ENCODE measurements at places on chromosomes 5 and 9. TPM values are rescaled to one million over a fixed set of nuclear protein-coding genes. Genes with fewer than 3 reads are reported as not detected.

Gene ABHD17B
- total RNA-seq = 10.2 TPM

Gene RNF208
- 31.5 TPM for total RNA-seq

Gene FAM78A
- 47.3 TPM for total RNA-seq

Gene ANKDD1B
- total RNA-seq = 0.27 TPM

Gene SPATA31E1
- not detected for total RNA-seq

GRCh38 chr5:104569621-104570020 is 1007.0 kb upstream of the NUDT12 start:
- no peak for DNase-seq

DNA sequence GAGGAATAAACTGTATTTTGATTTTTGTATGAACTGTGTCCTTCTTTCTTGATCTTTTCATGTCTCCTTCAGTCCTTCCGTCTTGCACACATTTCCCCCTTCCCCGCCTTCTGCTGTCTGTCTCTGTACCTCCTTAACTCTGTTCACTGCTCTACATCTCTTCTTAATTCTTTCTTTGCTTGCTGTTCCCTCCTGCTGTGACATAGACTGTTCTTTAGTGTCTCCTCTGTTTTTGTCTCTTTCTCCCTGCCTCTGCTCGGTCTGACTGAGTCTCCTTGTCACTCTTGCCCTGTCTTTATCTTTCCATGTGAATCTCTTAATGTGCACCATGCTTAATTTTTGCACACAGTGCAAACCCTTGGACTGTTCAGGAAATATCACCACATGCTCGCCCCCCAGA is 113.0 kb downstream of the TRIM32 start:
- no peak for DNase-seq

- DNase-seq = no peak
Measured at GRCh38 chr5:143002459-143003327, 232.5 kb downstream of the ARHGAP26 start.

DNA sequence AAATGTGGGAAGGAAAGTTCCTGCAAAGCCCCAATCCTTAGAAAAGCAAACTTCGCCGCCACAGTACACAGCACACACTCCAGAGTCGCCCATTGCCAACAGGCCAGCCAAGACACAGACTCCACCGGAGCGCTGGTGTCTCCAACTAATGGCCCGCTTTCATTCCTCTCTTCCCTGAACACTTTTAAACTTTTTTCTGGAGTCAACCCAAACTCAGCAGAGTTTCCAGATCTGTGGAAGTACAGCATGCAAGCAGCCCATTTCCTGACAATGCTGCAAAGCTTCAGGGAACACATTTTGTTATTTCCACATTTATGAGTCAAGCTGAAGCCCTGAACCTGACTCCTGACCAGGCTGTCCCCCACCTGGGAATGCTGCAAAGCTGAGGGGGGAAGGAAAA is 351.9 kb downstream of the NFIB start:
- DNase-seq = no peak

- no peak for DNase-seq
Measured at GRCh38 chr5:106028314-106028713, 1642.4 kb downstream of the EFNA5 start.

DNA sequence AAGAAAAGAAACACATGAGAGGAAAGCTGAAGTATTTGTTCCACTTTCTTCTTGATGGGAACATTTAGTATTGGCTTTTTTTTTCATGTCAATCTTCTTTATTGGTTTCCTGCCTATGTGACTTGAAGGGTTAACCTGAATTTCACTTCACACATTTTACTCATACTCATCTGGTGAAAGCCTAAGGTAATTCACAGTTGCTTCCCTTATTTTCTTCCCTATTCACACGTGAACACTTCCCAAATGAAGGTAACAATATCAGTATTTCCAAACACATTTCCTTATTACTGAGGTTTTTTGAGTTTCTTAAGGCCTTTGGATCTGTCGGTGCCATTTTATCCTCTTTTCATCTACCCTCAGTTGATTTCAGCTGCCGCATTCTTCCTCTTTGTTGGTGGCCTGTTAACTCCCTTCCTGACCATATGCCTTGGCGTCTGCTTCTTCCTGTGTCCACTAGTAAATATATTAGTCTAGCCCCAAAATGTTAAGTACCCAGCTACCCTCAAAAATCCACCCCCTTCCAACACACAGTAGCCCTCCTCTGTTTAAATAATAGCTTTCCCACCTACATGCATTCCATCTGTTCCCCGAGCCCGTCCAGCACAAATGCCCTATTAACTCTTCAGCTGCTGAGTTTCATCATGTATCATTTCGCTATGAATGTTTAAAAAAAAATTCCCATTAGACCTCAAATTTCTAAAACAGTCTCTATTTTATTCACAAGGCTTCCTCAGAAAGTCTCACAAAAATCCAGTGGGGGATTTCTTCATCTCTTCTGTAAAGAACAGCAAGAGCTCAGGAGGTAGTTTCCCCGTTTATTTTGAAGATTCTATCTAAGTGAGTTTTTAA is 97.3 kb downstream of the USP20 start:
- DNase-seq = no peak

DNA sequence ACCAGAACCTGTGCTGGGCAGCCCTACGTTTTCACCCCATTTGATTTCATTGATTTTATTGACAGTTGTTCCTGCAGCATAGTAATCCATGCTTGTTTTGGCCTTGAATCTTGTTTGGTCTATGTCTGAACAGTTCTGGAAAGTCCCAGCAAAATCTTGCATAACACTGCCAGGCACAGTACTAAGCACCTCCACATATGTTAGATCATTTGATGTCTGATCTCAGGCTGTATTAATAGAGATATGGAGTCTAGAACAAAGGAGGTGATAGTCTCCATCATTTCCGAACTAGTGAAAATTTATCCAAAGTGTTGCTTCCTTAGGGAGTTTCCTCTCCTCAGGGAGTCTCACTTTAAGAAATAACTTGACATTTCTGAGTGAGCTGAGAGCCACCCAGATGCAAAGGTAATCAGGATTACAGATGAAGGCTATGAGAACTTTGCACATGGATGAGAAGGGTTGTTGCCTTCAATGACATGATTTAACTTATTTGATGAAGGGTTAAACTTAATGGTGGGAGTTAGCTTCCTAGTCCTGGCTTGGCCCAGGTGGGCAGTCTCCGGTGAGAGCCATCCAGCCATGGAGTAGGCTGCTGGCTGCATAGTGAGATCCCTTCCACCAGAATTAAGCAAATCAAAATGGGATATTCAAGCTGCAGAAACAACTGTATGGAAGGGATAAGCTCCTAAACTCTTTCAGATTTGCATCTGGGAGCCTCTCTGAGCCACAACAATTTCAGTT is 173.8 kb upstream of the MVB12B start:
- DNase-seq = no peak

DNA sequence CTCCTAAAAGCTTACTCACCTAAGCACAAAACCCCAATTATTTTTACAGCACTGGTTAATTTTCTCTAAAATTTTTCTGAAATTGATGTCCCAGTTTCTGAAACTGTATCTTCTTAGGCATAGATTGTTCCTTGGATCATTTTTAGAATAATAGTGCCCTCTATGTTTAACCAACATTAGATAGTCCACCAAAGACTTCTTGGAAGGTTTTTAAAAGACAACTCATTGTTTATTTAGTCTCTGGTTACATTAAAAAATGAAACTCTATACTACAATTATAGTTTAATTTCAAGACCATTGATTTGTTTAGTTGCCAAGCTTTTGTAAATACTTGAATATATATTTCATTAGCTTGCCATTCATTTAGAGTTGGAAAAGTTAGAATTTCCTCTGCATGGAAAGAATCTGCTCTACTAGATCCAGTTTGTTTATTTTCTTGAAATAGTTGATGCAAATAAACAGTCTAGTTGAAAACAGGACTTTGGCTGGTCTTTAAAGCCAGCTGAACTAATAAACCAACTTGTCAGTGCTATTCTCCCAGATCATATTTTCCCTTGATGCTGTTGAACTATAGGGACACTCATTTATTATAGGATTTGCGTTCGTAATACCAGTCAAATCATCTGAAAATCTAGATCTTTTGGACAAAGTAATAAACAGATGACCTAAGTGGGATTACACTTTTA is 990.5 kb downstream of the TLE1 start:
- DNase-seq = no peak

DNA sequence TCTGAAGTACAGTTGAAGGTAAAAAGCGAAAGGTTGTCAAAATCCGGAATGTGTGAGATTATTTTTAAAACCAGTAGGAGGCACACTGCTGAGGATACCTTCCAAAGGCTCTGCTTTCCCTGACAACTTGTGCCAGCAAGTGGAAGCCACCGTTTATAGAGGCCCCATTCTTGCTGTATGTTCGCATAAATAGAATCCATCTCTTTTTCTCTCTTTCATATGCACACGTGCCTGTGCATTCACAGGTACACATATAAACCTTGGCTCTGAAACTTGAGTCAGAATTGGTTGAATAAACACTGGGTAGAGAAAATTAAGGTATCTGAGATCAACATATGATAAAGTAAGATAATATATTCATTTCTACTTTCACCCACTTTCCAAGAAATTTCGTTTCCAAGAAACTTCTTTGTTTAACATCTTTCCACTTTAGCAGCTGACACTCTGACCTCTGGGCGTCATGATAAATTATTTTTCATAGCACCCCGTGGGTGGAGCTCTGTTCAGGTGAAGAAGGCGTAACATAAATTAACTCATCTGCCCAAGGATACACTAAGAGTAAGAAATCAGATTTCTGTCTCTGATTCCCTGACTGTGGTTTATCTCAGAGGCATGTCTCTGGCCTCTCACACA is 63.7 kb upstream of the RICTOR start:
- DNase-seq = no peak

GRCh38 chr5:178230879-178231538 is 1.6 kb downstream of the PHYKPL start:
- DNase-seq = peak; percentile 26

Measured in left ventricle myocardium inferior (tissue), 1 donor.